ENCODE measurements at places on chromosomes 3 and 15. TPM values are rescaled to one million over a fixed set of nuclear protein-coding genes. Genes with fewer than 3 reads are reported as not detected.
A peak's percentile ranks its signal among the peaks of the same experiment; 100 is the strongest.

MKRN3 gene
- polyA plus RNA-seq = 4.7 TPM

LRRC2 gene
- 0.23 TPM for polyA plus RNA-seq

MCTP2 gene
- 0.26 TPM for polyA plus RNA-seq

CCK gene
- polyA plus RNA-seq = not detected

LRRN1 gene
- polyA plus RNA-seq = 0.03 TPM

CASR gene
- not detected for polyA plus RNA-seq

ALDH1A3 gene
- 3.1 TPM for polyA plus RNA-seq

WDR93 gene
- 0.57 TPM for polyA plus RNA-seq

PRSS50 gene
- not detected for polyA plus RNA-seq

- no peaks in the 10 kb centered on the region for H3K4me1 ChIP-seq
- H3K27ac ChIP-seq = no peak overlapping the region
- H3K27me3 ChIP-seq = peaks cover 21% of the 10 kb centered on the region
- DNase-seq = no peak
- H3K4me3 ChIP-seq = no peak overlapping the region
- no peaks in the 10 kb centered on the region for H3K36me3 ChIP-seq
Measured at GRCh38 chr15:75776065-75776423, 63.4 kb upstream of the CSPG4 start.

- peak overlapping the region; percentile 92 for H3K27ac ChIP-seq
- DNase-seq = no peak
- H3K36me3 ChIP-seq = no peaks in the 10 kb centered on the region
- no peak overlapping the region for H3K4me3 ChIP-seq
- H3K27me3 ChIP-seq = no peaks in the 10 kb centered on the region
Measured at GRCh38 chr3:58049143-58049785, 41.0 kb downstream of the FLNB start.

DNA sequence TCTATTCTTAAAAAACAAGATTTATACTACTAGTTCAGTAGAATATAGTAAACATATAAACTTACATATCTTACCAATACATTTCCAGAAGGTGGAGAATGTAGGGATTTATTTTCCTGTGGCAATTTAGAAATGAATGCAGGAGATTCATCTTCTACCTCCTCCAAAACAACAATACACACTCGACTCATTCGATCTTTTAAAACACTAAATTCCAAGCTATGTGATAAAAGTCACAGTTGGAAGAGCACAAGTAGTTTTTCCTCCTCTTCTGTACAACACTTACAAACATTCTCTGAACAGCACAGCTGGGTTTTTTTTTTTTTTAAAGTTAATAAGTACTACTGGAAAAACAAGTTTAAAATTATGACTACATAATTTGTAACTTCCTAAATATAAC, 1.4 kb downstream of the ANKRD28 start:
- H3K27me3 ChIP-seq = no peaks in the 10 kb centered on the region
- peaks cover 15% of the 10 kb centered on the region for H3K4me1 ChIP-seq
- no peak for DNase-seq
- peaks cover 31% of the 10 kb centered on the region for H3K36me3 ChIP-seq
- peak overlapping the region; percentile 88 for H3K27ac ChIP-seq

- H3K36me3 ChIP-seq = no peaks in the 10 kb centered on the region
- no peak overlapping the region for H3K27ac ChIP-seq
- DNase-seq = no peak
- no peaks in the 10 kb centered on the region for H3K4me1 ChIP-seq
Measured at GRCh38 chr15:92205255-92205739, 188.4 kb upstream of the ST8SIA2 start.

DNA sequence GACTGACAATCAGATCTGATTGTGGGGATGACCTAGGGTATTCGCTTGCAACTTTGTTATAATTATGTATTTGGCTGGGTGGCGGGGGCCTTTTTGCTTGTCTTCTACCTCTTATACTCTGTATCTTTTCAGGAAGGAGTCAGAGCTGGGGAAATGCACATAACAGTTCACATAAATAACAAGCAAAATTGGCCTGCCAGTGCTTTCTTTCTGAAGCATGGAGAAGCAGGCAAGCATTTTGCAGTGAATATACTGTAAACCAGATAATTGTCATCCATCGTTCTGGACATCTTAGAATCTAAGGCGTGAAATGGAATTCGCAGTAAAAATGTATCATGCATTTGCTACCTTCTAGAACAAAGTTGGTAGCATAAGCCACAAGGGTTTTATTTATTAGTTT, 227.6 kb downstream of the CLSTN2 start:
- H3K36me3 ChIP-seq = no peaks in the 10 kb centered on the region
- no peaks in the 10 kb centered on the region for H3K27me3 ChIP-seq
- no peak for DNase-seq
- H3K4me3 ChIP-seq = no peak overlapping the region
- peaks cover 7% of the 10 kb centered on the region for H3K4me1 ChIP-seq

DNA sequence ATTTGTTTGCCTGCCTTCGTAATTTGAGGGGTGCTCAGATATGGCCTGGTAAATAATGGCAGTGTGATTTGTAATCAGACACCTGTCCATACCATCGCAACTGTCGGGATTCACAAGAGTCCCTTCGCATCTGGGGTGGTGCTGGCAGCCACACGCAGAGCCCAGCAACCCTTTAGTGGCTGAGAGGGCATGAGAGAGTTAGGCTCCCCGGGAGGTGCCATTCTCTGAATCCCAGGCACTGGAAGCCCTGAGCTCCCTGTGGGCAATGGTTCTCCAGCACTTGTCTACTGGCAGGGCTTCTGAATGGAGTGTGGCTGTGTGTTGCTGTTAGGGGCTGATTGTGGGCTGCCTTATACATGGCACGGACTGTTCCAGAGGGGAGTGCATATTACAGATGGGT, 230.1 kb downstream of the EBLN2 start:
- DNase-seq = no peak
- no peak overlapping the region for H3K4me3 ChIP-seq
- no peaks in the 10 kb centered on the region for H3K4me1 ChIP-seq
- no peaks in the 10 kb centered on the region for H3K27me3 ChIP-seq
- H3K27ac ChIP-seq = no peak overlapping the region
- H3K36me3 ChIP-seq = no peaks in the 10 kb centered on the region

- H3K27me3 ChIP-seq = no peaks in the 10 kb centered on the region
- H3K36me3 ChIP-seq = no peaks in the 10 kb centered on the region
- H3K4me3 ChIP-seq = no peak overlapping the region
- no peak for DNase-seq
- peaks cover 31% of the 10 kb centered on the region for H3K4me1 ChIP-seq
- H3K27ac ChIP-seq = no peak overlapping the region
Measured at GRCh38 chr15:63340353-63340752, 41.3 kb downstream of the CA12 start.

DNA sequence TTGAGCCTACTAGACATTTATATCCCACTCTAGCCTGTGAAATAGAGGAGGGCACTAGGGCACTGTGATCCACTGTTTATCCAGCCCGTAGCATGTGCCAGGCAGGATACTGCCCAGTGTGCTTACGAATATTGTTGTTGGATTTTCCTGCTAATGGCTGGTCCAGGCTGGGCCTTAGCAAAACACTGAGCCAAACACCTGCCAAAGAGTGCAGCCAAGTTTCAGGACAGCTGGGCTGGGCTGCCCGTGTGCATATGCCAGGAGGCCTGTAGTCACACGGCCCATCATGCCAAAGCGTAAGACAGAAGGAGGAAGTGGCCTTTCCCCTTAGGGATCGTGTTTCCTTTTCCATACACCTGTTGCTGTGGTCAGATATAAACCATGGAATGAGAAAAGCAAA, 54.5 kb upstream of the ABHD10 start:
- DNase-seq = no peak
- H3K36me3 ChIP-seq = peaks cover 57% of the 10 kb centered on the region
- no peak overlapping the region for H3K4me3 ChIP-seq
- H3K27ac ChIP-seq = no peak overlapping the region
- H3K27me3 ChIP-seq = no peaks in the 10 kb centered on the region
- H3K4me1 ChIP-seq = no peaks in the 10 kb centered on the region

DNA sequence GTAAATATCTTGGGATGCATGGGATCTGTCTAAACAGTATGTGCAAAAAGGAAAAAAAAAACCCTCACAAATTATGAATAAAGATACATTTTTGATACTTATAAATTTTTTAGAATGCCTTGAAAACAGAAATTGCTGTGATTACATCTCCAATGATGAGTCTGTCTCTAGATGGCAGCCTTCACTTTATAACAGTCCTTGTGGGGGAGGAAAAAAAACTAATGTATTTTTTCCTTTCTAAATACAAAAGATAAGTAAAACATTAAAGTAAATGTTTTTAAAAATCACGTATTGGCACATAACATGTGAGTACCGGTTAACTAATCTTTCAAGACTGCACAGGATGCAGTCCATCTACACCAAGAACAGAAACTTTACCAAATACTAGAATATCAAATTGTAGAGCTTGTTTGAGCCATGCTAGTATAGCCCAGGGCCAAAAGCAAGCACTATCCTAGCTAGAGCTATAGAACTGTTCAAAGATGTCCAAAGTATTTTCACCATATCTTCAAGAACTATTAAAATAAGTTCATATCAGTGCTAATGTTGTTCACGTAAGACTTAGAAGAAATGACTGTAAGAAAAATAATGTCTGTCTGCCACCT, 206.4 kb downstream of the STAG1 start:
- H3K27me3 ChIP-seq = no peaks in the 10 kb centered on the region
- peaks cover 12% of the 10 kb centered on the region for H3K36me3 ChIP-seq
- no peak overlapping the region for H3K27ac ChIP-seq
- no peak for DNase-seq
- H3K4me1 ChIP-seq = no peaks in the 10 kb centered on the region

- DNase-seq = no peak
- H3K4me3 ChIP-seq = no peak overlapping the region
- no peak overlapping the region for H3K27ac ChIP-seq
- H3K36me3 ChIP-seq = no peaks in the 10 kb centered on the region
- H3K4me1 ChIP-seq = no peaks in the 10 kb centered on the region
Measured at GRCh38 chr15:23695282-23695681, 8.2 kb upstream of the NDN start.

- H3K4me3 ChIP-seq = no peak overlapping the region
- H3K36me3 ChIP-seq = no peaks in the 10 kb centered on the region
- H3K27me3 ChIP-seq = no peaks in the 10 kb centered on the region
- peaks cover 14% of the 10 kb centered on the region for H3K4me1 ChIP-seq
- H3K27ac ChIP-seq = no peak overlapping the region
Measured at GRCh38 chr15:90677807-90678790, 39.0 kb upstream of the BLM start.

DNA sequence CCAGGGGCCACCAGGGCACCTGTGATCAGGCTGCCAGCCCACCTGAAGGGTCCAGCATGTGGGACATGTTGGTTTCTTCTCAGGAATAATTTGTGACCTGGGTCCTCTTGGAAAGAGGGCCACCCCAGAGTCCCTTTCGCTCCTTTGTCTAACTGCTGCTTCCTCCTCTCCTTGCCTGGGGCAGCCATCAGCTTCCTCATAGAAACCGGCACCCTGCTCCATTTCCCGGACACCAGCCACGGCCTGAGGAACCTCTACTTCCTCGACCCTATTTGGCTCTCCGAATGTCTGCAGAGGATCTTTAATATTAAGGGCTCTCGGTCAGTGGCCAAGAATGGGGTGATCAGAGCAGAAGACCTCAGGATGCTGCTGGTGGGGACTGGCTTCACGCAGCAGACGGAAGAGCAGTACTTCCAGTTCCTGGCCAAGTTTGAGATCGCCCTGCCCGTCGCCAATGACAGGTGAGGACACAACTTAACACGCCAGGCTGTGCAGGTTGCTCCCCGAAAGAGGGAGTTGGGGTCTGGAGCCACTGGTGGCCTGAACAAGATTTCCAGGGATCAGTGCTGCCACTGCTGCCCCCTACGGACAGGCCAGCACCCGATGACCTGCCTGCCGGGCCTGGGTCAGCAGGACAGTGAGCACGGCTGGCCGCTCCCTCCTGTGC, 109.7 kb downstream of the LRRK1 start:
- no peak overlapping the region for H3K27ac ChIP-seq
- no peak overlapping the region for H3K4me3 ChIP-seq
- no peaks in the 10 kb centered on the region for H3K4me1 ChIP-seq
- DNase-seq = no peak
- no peaks in the 10 kb centered on the region for H3K27me3 ChIP-seq

GRCh38 chr3:159727506-159727905, 261.1 kb upstream of the IL12A start:
- no peaks in the 10 kb centered on the region for H3K36me3 ChIP-seq
- H3K27me3 ChIP-seq = no peaks in the 10 kb centered on the region
- H3K4me1 ChIP-seq = peaks cover 4% of the 10 kb centered on the region
- DNase-seq = no peak
- no peak overlapping the region for H3K4me3 ChIP-seq
- H3K27ac ChIP-seq = no peak overlapping the region

DNA sequence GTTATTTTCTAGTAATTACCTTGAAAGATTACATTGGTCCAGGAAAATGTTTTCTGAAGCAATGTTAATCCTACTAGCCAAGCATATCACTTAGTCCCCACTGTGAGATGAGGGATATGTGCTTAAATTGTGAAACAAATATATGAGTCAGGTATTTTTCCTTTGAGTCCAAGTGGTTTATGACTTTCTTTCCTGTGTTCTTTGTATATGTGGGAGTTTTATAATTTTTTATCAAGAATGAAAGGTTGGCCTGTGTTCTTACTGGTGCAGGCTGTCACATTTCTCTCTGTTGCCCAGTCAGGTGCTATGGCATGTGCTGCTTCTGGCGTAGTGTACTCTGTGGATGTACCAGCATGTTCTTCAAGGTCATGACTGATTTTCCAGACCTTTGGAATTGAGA, 147.4 kb downstream of the CMSS1 start:
- DNase-seq = no peak
- H3K27me3 ChIP-seq = no peaks in the 10 kb centered on the region
- no peaks in the 10 kb centered on the region for H3K36me3 ChIP-seq
- H3K4me3 ChIP-seq = no peak overlapping the region
- no peaks in the 10 kb centered on the region for H3K4me1 ChIP-seq
- H3K27ac ChIP-seq = no peak overlapping the region

- H3K4me3 ChIP-seq = no peak overlapping the region
- H3K27me3 ChIP-seq = no peaks in the 10 kb centered on the region
- DNase-seq = no peak
- no peaks in the 10 kb centered on the region for H3K4me1 ChIP-seq
- no peak overlapping the region for H3K27ac ChIP-seq
Measured at GRCh38 chr3:63355809-63356208, 77.7 kb downstream of the SYNPR start.

DNA sequence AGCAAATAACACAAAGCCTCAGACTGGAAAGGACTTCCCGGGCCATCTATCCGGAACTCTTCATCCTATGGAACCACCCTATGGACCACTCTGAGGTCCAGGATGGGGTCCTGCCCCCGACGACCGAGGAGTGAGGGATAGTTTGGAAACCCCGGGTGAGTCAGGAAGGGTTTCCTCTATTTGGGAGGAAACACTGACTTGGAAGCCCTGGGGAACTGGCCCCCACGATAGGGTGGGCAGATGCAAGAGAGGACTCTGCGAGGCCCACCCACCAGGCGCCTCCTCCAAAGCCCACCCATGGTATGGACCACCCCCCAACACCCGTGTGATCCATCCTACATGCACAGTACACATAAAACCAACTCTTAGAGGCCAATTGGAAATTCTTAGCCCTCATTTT, 69.4 kb downstream of the CPN2 start:
- no peaks in the 10 kb centered on the region for H3K36me3 ChIP-seq
- H3K4me1 ChIP-seq = peaks cover 36% of the 10 kb centered on the region
- DNase-seq = no peak
- no peak overlapping the region for H3K4me3 ChIP-seq
- no peak overlapping the region for H3K27ac ChIP-seq

All from SK-N-SH (cell line).